AG09319 (cell line): ENCODE measurements at places on chromosomes 6 and 20.

- DNase-seq: no peak
Observed at GRCh38 chr6:164962805-164963204, 346.6 kb downstream of the C6orf118 start.

DNA sequence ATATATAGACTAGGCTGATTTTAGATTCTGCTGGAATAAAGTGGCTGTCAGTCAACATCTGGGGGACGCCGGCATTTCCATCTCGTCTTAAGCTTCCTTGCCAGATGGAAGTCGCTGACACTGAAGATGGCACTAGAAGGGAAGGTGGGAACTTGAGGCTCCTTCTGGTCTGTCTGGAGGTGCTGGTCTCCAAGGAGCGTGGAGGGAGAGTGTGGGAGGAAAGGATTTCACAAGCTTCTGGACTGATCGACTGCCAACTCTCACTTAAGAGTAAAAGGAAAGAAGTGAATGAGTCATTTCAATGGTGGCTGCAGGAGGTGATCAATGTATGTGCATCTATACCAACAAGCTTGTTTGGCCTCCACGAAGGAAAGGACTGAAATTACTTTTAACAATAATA is 40.4 kb downstream of the DUSP22 start:
- DNase-seq: no peak

DNA sequence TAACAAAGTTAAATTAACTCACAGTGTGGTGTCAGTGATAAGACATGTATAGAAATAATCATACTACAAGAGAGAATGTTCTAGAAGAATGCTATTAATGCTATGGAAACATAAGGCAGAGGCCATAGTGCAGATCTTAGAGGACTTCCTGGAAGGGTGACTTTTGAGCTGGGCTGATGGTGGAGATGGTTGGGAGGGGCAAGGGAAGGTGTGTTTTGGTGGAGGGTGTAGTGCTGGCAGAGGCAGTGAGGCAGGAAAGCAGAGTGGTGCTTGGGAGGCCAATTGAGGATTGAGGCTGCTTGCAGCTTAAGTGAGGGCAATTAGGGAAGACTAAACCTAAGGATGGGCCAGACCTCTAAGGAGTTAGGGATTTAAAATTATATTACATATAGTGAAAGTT is 58.5 kb upstream of the FNDC1 start:
- DNase-seq: no peak

GRCh38 chr6:133313068-133313467 is 71.9 kb downstream of the EYA4 start:
- no peak for DNase-seq

GRCh38 chr6:144411531-144412165 is 126.5 kb downstream of the UTRN start:
- DNase-seq: no peak

DNA sequence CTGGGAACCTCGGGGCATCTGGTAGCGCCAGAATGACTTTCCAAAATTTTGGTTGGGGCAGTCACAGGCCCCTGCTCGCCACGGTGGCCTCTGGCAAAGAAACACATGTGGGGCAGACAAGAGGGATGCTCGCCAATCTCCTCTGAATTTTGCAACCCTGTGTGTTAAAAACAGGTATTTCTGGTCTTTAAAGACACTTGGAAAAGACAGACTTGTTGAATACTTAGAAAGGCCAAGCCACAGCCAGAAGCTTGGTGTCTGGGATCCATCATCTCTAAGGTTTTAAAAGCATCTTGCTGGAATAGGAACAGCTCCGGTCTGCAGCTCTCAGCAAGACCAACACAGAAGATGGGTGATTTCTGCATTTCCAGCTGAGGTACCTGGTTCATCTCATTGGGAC is 31.2 kb downstream of the HLA-E start:
- no peak for DNase-seq

DNA sequence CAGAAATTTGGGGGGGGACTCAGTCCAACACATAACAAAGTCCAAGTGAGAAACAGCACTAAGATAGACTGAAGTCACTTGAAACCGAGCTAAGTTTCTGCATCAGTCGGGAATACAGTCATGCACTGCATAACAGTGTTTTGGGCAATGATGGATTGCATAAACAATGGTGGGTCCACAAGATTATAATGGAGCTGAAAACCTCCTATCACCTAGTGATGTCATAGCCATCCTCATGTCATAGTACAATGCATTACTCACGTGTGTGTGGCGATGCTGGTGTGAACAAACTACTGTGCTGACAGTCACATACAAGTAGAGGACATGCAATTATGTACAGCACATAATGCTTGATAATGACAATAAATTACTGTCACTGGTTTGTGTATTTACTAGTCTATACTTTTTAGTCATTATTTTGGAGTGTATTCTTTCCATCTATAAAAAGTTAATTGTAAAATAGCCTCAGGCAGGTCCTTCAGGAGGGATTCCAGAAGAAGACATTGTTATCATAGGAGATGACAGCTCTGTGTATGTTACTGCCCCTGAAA is 154.5 kb upstream of the ECI2 start:
- no peak for DNase-seq

- DNase-seq: no peak
Observed at GRCh38 chr6:15457121-15457650, 205.6 kb downstream of the DTNBP1 start.

GRCh38 chr6:13461307-13461706 is 26.1 kb downstream of the GFOD1 start:
- DNase-seq: no peak

- DNase-seq: no peak
Observed at GRCh38 chr6:135181333-135182070, 394 bp downstream of the MYB start.

DNA sequence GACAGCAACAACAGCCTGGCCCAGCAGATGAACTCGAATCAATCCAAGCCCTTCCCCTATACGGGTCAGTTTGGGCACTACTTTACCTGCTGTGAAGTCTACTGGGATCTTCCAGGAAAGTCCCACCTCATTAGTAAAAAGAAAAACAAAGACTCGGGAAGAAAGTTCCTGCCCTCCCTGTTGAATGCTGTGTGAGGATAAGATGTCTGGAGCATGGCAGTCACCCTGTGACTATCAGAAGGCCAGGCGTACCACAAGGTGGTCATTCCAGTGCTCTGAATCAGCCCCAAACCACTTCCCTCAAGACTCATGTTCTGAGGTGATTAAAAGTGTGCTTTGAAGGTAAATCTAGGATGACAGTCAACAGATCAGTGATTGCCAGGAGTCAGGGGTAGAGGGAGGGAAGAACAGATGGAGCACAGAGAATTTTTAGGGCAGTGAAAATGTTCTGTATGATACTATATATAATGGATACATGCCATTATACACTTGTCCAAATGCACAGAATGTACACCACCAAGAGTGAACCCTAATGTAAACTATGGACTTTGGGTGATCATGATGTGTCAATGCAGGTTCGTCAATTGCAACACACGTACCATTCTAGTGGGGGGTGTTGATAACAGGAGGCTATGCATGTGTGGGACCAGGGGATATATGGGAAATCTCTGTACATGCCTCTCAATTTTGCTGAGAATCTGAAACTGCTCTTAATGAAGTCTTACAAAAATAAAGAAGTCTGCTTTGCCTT is 14.7 kb downstream of the FKBP1A start:
- no peak for DNase-seq

DNA sequence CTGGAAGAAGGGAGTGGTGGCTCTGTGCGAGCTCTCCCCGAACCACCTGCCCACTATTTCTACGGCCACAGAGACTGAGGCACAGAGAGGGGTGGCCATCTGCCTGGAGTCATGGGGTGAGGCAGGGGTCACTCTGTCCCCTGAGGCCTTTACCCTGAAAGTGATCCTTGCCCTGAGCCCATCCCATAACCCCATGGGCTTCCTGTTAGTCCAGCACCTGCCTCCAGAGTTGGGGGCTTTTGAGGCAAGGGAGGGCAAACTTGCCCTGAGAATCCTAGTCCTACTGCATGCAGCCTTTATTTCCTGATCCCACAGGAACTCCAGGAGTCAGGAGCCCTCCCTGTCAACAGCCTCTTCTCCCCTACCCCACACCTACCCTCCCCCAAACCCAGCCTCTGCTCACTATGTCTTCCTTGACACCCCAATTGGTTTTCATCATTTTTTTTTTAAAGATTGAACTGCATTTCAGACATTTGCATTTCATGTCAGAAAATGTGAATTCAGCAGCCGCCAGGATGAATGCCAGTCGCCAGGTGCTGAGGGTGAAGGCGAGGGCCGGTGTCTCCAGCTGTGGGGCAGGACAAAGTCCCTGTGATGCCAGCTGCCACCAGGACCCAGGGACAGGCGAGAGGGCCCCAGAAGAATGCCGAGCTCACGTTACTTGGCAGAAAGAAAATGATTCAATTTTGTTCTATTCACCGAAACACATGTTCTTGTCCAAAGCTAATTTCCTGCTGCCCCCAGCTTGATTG is 47.6 kb upstream of the NNAT start:
- no peak for DNase-seq

DNA sequence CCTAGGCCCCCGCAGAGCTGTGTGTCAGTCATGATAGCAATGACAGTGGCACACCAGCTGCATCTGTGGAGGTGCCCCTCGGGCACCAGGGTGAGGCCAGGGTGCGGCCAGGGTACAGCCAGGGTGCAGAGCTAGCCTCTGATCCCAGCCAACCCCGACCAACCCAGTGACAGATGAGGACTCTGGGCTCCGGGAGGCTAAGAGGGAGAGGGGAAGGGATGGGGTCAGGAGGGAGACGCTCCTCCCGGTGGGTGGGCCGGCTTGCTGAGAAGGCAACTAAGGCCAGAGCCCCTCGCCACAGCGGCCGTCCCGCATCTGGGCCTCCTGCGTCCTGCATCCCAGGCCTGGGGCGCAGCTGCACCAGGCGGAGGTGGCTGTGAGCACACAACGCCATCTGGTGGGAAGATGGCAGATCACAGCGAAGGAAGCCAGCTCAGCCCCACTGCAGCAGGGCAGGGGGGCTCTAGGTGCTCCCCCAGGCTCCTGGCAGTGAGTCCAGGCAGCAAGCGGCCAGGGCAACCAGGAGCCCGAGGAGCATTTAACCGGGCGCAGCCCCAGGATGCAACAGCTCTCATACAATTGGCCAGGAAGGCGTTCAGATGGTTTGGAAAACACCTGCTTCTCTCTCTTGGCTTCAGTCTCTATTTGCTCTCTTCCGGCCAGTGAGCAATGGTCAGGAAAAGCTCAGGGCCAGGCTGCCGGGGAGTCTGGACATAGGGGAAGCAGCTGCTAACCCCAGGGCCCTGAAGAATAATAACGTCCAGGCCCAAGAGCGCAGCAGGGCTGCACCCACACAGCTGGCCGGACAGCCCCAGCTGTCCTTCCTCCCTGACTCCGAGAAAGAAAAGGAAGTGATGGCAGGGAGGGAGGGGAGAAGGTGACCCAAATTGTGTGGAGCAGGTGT is 169.4 kb downstream of the TAF4 start:
- DNase-seq: peak; percentile 3

- DNase-seq: no peak
Observed at GRCh38 chr6:123896869-123897268, 93.2 kb downstream of the NKAIN2 start.

DNA sequence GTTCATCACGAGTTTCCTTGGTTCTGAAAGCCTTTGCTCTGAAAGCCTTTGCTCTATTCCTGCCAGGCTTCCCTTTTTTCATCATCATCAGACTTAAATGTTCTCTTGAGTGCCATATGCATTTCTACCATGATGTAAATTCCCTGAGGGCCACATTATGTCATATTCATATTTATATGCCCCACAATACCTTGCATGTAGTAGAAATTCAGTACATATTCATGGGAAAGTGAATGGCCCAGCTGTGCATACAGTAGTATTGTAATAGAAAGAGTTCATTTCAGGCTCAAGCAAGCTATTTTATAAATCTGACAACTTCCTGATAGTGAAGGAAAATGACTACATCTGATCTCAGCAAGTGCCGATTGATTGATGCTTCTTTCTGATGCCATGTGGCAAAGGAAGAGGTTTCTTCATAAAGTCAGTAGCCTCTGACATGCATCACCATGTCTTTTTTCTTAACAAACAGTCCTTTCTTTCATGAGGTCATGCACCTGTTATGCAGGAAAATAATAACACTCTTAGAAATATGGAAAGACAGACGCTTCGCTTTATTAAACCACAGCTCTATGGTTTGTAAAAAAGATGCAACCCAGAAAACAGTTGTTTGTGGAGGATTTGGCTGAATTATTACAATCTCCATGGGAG is 308.7 kb downstream of the SAMD5 start:
- DNase-seq: no peak

DNA sequence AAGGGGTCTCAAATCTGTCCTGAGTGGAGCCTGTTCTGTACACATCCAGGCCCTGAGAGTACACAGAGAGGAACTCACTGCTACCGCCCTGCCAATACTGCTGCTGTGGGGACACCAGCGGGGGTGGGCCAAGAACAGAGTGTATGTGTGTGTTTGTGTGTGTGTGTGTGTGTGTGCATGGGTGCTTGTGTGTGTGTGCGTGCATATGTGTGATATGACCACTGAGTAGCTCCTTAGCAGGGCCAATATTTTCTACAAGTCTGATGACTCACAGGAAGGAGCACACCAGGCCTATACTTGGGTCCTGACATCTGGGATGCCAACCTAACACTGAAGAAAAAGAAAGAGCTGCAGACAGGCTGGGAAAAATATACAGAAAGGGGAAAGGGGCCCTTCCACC is 1.4 kb downstream of the RAET1E start:
- DNase-seq: no peak

- DNase-seq: no peak
Observed at GRCh38 chr20:45432294-45432693, 16.4 kb downstream of the PIGT start.

GRCh38 chr6:125942672-125943527 is 13.7 kb upstream of the HINT3 start:
- no peak for DNase-seq

- no peak for DNase-seq
Observed at GRCh38 chr6:107532706-107533105, 42.8 kb downstream of the SOBP start.

DNA sequence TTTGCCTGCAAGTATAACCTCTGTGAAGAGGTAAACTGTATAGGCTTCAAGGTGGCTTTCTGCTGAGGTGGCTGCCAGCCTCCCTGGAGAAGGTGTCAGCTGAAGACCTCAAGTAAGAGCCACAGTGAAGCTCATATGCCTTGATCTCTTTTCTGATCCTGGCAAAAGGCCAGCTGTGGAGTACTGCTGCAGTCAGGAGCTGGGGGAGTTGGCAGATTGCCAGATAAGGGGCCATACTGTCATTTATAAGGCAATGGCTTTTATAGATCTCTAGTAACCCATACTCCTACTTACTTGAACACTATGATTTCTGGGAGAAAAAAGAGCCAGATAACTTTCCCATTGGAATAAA is 8.8 kb upstream of the CEP85L start:
- no peak for DNase-seq

DNA sequence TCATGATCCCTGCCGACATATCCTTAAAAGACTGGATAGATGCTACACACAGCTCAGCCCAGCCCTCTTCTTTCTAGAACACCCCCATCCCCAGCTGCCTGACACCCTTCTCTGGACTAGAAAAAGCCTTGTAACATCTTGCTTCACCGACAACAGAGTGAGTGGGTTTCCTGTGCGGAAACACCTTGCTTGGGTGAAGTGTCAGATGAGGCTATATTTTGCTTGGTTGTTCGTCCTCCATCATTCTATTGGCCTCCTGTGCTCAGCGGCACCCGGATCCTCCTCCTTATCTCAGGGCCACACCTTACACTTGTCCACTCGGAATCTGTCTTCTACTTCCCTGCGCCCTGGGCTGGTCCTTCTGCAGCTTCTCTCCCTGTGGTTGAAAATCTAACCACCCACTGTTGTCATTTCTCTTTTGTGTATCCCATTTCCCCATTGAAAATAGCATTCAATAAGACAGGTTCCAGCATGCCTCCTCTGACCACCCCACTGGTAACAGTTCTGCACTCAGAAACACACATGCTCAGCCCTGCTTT is 101.3 kb upstream of the MLN start:
- DNase-seq: no peak
